ENCODE measurements at places on chromosomes 3 and 15.

DNA sequence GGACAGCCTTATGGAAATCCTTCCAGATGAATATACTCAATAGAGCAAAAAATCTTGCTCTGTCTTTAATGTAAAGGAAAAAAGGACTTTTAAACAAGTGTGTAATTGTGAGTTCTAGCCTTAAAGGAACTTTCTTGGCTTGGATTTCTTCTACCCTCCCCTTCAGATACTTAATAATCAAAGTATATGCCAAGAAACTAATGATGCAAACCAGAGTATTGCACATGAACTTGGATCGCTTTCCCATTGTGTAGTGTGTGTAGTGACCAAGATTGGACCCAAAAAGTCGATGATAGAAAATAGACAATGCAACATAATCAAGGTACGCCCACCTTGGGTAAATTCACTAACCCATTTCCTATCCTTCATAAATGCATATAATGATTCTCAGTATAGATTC lies 123.8 kb downstream of the TIGIT start:
- no peak for DNase-seq

- DNase-seq, result peak; percentile 9
These were observed 401 bp downstream of the RAMAC start for GRCh38 chr15:82986442-82986780.

- no peak for DNase-seq
These were observed 1.7 kb downstream of the RASSF1 start for GRCh38 chr3:50338965-50339364.

- DNase-seq, result peak; percentile 17
These were observed 121.2 kb downstream of the TLE3 start for GRCh38 chr15:69976366-69976994.

DNA sequence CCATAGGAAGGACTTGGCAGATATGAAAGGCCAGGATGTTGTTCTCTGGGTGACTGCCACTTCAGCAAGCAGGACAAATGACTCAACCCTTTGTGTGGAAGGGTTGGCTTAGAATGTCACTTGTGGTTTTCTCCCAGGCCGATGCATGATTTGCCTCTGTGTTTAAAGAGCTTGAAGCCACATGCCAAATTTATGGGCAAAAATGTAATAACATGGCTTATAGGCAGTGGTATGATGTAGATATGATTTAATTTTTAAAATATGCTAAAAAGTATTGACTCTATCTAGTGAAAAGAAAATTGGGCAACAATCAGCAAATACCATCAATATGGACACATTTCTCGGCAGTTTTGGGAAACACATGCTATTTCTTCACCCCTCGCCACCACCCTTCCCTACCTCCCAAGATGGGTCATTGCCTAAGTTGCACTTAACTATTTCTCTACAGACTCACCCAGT lies 114.6 kb downstream of the CYP19A1 start:
- DNase-seq, result no peak

GRCh38 chr3:59186725-59187124 lies 136.9 kb upstream of the CFAP20DC start:
- no peak for DNase-seq

DNA sequence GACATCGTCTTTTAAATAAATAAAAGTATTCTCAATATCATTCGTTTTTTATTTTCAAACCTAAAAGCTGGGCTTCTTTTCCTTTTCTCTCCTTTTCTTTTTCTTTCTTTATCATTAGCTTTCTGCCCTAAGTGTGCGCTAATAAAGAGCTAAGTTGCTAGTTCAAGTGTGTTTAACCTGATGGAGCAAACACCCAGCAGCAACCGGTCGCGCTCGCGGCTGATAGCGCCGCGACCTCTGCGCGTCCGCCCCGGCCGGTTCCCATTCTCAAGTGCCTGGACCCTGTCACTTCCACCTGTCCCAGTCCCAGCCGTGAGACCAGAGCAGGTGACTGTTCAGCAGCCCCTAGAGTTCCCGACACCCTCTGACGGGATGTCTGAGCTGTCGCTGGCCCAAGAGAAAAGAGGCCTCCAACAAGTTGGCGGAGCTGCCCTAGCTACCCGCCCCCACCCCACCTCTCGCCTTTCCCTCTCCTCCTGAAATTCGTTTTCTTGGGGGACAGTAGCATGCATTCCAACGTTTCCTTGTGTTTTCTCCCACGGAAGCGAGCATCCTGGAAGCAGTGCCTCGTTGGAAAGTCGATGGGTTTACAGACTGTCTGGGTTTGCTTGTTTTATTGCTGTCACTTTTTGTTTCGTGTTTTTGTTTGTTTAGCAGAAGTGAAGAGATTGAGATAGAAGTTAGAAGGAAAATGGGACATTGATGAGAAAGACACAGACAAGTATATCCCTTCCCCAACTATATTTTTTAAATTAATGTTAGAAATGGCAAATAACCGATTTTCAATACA lies 3.1 kb upstream of the MECOM start:
- no peak for DNase-seq

DNA sequence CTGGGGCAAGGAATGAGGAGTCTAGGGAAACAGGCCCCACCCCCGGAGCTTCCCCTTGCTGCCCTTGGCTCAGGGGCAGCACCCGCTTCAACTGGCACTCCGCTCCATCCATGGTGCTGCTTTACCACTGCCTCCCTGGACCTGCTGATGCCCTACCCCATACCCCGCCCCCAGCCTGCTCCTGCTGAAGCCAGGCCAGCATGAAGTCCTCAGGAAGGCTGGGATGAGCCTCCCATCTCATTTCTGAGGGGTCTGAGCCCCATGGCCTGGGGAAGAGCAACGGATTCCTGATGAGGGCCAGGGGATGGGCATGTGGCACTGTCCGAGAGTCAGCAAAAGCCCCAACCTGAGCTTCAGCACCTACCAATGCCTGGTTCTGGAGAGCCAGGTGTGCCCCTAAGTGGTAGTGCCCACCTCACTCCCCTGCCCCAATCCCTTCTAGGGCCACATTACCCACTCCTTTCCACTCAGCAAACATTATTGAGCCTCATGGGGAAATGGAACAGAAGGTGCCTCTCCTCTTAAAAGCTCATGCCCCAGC lies 21.0 kb downstream of the SEC61A1 start:
- DNase-seq, result no peak

DNA sequence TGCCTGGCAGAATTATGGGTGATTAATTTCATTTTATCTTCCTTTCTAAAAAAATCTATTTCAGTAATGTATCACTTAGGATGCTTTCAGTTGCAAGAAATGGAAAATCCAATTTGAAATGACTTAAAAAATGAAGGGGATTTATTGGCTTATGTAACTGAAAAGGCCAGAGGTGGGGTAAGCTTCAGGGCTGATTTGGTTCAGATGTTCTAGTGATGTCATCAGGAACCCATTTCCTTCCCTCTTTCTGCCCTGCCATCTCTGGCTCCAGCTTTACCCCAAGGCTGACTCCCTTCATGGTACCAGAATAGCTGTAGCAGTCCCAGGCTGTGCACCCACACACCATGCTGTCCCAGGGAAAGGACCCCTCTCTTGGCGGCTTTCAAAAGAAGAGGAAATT lies 18.5 kb upstream of the REC114 start:
- DNase-seq, result no peak

DNA sequence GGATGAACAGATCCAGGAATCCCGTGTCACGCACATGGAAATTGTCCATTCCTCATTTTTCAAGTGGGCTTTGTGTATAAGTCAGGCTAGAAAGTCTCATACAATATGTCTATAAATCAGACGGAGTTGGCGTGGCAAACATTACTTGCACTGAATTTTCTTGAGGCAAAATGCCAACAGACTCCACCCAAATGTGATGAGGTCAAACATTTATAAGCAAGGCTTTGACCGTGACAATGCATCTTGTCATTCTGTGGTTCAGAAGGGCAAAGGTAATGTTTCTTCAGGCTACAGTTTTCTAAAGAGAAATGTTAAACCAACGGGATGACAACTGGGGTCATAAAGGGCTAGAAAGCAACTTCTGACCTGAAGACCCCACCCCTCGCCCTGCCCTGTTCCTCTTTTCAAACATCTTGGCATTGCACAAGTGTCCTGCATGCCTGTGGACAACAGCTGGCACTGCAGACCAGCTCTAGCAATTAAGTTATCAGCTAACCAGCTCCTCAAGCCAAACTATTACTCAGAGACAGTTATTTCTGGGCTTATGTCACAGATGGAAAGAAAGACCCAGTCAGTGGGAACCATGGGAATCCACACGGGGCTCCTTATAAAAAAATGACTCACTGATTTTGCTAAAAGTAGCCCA lies 36.5 kb upstream of the SPTBN5 start:
- no peak for DNase-seq

DNA sequence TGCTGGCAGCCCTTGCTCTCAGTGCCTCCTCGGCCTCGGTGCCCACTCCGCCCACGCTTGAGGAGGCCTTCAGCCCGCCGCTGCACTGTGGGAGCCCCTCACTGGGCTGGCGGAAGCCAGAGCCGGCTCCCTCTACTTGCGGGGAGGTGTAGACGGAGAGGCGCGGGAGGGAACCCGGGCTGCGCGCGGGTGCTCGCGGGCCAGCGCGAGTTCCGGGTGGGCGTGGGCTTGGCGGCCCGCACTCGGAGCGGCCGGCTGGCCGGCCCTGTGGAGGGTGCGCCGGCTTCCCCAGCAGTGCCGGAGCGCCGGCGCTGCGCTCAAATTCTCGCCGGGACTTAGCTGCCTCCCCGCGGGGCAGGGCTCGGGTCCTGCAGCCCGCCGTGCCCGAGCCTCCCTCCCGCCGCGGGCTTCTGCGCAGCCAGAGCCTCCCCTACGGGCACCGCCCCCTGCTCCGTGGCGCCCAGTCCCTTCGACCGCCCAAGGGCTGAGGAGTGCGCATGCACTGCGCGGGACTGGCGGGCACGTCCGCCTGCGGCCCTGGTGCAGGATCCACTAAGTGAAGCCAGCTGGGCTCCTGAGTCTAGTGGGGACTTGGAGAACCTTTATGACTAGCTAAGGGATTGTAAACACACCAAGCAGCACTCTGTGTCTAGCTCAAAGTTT lies 231.5 kb downstream of the EFHB start:
- no peak for DNase-seq

GRCh38 chr3:179819379-179819778 lies 166.5 kb downstream of the USP13 start:
- DNase-seq, result no peak

DNA sequence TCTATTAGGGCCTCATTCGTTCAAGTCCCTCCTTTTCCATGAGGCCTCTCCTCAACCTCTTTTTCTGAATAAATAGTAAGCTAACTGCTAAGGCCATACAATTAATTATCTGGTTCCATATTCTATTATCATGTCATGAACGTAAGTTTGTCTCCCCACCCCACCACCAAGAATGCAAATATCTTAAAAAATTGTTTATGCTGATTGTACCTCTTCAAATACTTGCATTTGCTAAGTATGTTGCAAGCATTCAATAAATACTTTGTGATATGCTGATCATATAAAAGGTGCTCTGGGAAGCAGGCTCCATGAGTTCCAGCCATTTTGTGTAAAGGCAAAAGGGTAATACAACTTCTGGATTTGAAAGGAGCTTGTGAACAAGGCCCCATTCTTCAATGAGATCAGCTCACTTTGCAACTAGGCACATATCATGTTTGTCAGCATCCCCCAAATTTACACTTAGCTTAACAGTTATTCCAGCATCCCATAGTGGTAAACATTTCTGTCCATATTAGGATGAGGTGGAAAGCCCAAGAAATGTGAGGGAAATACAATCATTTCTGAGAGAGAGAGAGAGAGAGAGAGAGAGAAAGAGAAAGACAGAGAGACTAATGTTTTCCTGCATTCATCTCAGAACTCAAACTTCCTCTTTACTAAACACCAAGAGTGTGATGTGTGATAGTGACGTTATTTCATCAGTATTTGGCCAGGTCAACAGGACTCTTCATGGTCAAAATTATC lies 33.2 kb downstream of the SLC12A8 start:
- DNase-seq, result no peak

GRCh38 chr15:71802770-71803169 lies 7.6 kb upstream of the NR2E3 start:
- no peak for DNase-seq

DNA sequence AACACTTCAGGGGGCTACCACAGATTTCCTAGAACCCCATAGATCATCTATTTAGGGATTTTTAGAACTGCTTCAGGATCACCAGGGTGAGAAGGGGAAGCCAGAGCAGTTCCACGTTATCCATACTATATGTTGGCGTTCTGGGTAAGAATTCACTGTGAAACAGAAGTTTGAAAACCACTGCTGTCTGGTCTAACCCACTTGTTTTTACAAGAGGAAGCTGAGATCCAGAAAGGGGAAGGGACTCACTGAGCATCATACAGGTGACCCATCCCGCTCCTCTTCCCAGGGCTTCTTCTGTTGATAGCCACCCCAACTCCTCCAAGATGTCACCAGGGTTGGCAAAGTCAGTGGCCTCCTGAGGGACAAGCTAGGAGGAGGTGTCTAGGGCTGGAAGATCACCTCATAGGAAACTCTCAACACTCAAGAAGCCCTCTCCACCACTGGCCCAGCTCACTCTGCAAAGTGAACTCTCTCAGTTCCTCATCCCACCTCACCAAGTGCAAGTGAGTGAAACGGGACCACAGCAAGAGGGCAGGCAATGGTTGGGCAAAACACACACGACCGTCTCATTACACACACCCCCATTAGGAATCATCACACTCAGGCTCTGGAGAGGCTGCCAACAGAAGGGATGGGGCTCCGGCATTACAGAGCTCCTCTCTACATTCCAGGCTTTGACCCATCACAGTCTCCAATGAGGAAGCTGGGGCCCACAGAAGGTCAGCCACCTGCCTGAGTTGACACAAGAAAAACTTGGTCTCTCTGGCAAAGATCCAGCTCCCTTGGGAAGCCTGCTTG lies 1.8 kb downstream of the DAPK2 start:
- DNase-seq, result no peak

DNA sequence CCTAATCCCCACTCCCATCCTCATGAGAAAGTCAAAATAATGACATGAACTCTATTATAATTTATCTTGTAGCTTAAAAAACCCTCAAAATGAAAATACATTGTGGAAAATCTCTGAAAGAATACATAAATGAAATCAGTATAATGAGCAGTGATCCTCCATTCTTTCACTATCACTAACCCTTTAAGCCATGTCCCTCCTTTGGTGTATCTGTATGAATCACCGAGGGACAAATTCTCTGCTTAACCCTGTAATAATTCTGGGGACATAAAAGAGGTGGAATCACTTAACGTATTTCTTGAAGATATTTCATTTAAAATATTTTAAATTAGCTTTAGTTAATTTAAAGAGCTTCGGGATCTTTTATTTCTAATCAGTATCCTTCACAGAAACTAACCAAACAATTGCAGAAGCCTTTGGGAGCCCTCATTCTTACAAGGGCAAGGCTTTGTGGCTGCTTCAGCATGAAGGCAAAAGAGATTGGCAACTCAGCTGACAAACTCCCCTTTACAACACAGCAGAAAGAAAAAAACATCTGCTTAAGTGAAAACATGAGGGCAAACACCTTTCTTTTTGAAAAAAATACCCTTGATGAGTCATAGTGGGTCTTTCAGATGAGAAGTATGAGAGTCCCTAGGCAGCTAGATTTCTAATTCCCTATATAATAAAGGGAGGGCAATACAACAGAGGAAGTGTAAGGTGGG lies 44.0 kb upstream of the ALCAM start:
- no peak for DNase-seq

DNA sequence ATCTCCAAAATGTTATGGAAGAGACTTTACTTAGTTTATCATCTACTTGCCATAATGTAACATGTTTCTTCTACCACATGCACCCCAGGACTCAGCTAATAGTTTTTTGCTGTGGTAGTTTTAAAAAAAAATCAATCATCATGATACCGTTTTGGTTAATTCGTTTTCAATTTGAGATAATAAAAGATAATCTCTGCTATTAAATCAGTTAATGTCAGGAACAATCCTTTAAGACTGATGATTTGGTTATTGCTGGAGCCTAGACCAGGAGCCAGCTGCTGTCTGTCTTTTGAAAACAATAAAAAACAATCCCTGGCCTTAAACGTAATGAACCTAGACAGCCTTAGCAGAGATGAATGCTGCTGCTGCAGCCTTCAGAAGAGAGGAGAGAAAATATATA lies 403.7 kb downstream of the OXSM start:
- DNase-seq, result no peak
